CD4-positive, alpha-beta T cell (primary cell): ENCODE measurements at places on chromosomes 4 and X. TPM values are rescaled to one million over a fixed set of nuclear protein-coding genes. Genes with fewer than 3 reads are reported as not detected.

GRCh38 chr4:181971973-181972372 is 271.2 kb upstream of the TENM3 start:
- no peak overlapping the region for H3K4me3 ChIP-seq
- H3K36me3 ChIP-seq: no peaks in the 10 kb centered on the region
- no peak overlapping the region for H3K27ac ChIP-seq
- H3K27me3 ChIP-seq: no peaks in the 10 kb centered on the region

DNA sequence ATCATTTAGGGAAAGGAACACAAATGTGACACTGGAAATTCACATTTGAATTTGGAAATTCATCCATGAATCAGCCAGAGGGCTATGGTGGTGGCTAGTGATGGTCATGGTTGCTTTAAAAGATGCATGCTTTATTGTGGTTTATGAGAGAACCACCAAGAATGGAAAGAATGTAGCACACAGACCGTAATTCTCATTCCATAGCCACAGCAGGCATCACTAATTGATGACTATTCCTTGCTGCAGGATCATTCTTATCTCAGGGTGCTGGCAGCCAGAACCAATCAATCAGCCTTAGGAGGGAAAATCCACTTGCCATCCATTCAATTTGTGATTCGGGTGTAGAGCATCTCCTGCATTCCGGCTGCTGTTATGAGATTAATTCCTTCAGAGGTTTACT is 115.6 kb downstream of the DHRSX start:
- no peaks in the 10 kb centered on the region for H3K36me3 ChIP-seq
- H3K4me1 ChIP-seq: no peaks in the 10 kb centered on the region
- H3K4me3 ChIP-seq: no peak overlapping the region
- H3K27me3 ChIP-seq: no peaks in the 10 kb centered on the region
- H3K27ac ChIP-seq: no peak overlapping the region

DNA sequence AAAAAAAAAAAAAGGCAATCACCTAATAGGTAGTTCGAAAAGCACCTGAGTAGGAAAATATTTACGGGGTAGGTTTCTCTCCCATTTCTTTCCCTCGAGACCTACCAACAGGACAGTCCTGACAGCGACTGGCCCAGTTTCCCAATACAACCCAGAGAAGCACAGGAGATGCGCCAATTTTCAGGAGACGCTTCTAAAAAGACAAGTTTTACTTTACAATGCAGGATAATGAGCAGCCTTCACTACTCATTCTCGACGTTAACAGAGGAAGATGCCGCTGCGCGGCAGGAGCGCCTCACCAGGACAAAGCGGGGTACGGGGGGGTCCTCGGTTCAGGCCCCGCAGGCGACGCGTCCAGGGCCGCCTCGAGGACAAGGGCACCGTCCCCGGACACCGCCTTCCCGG is 708 bp downstream of the BCLAF3 start:
- peaks cover 9% of the 10 kb centered on the region for H3K4me1 ChIP-seq
- H3K36me3 ChIP-seq: no peaks in the 10 kb centered on the region
- no peaks in the 10 kb centered on the region for H3K27me3 ChIP-seq
- H3K4me3 ChIP-seq: peak overlapping the region; percentile 57

- peaks cover 14% of the 10 kb centered on the region for H3K4me1 ChIP-seq
- no peaks in the 10 kb centered on the region for H3K27me3 ChIP-seq
- no peak overlapping the region for H3K4me3 ChIP-seq
- H3K36me3 ChIP-seq: no peaks in the 10 kb centered on the region
- no peak overlapping the region for H3K27ac ChIP-seq
- DNase-seq: no peak
These were observed 30.9 kb downstream of the REELD1 start for GRCh38 chr4:146245246-146245645.

DNA sequence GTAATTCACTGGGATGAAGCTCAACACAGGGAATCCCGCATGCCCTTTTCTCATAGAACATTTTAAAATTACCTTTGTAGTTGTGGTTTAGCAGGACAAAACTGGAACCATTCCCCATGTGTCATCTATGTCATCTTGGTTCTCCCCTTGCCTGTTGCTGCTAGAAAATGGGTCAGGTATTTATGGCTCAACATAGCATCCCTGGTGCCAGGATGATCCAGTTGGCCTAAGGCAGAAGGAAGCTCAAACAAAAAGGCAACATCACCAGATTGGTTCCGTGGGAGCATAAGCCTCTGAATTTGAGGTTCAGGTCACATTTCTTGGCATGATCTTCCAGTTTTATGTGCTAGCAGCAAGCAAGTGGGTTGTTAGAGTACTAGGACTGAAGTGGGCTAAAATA is 552.6 kb upstream of the BOD1L1 start:
- H3K4me1 ChIP-seq: peaks cover 10% of the 10 kb centered on the region
- no peaks in the 10 kb centered on the region for H3K27me3 ChIP-seq
- no peaks in the 10 kb centered on the region for H3K36me3 ChIP-seq
- DNase-seq: no peak

Gene SPANXA2
- not detected for total RNA-seq

GRCh38 chr4:18109676-18110075 is 88.1 kb upstream of the LCORL start:
- no peak for DNase-seq
- H3K27ac ChIP-seq: no peak overlapping the region
- no peak overlapping the region for H3K4me3 ChIP-seq
- H3K27me3 ChIP-seq: peaks cover 10% of the 10 kb centered on the region
- no peaks in the 10 kb centered on the region for H3K36me3 ChIP-seq
- H3K4me1 ChIP-seq: no peaks in the 10 kb centered on the region

- no peak for DNase-seq
- H3K27me3 ChIP-seq: no peaks in the 10 kb centered on the region
- no peak overlapping the region for H3K27ac ChIP-seq
- no peaks in the 10 kb centered on the region for H3K36me3 ChIP-seq
- no peak overlapping the region for H3K4me3 ChIP-seq
These were observed 62.5 kb downstream of the DCAF8L1 start for GRCh38 chrX:27918799-27919198.

- H3K4me3 ChIP-seq: no peak overlapping the region
- DNase-seq: no peak
- no peaks in the 10 kb centered on the region for H3K27me3 ChIP-seq
- no peaks in the 10 kb centered on the region for H3K4me1 ChIP-seq
- no peak overlapping the region for H3K27ac ChIP-seq
These were observed 65.5 kb downstream of the EVC start for GRCh38 chr4:5776510-5776909.

- DNase-seq: no peak
- H3K4me1 ChIP-seq: no peaks in the 10 kb centered on the region
- H3K27ac ChIP-seq: no peak overlapping the region
- H3K4me3 ChIP-seq: no peak overlapping the region
These were observed 25.9 kb downstream of the UNC5C start for GRCh38 chr4:95522682-95523530.

DNA sequence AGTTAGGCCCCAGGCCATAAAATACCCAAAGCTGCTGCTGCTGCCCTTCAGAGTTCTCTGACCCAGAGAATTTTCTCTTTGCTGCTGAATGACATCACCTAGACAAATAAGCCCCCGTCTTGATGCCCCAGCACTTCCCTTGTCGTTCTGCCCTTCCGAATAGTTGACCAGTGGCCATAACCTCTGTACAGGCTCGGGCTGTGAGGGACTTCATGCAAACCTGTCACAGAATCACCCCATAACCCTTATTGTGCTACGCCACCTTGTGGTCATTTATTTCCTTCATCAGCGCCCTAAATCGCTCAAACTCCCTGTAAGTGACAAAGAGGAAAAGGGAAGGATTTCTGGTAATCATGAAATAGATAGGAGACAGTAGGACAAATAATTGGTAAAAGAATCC is 18.8 kb downstream of the SPACA5 start:
- H3K4me1 ChIP-seq: peaks cover 12% of the 10 kb centered on the region
- no peak for DNase-seq
- H3K27ac ChIP-seq: no peak overlapping the region
- H3K4me3 ChIP-seq: no peak overlapping the region
- no peaks in the 10 kb centered on the region for H3K27me3 ChIP-seq
- H3K36me3 ChIP-seq: no peaks in the 10 kb centered on the region

DNA sequence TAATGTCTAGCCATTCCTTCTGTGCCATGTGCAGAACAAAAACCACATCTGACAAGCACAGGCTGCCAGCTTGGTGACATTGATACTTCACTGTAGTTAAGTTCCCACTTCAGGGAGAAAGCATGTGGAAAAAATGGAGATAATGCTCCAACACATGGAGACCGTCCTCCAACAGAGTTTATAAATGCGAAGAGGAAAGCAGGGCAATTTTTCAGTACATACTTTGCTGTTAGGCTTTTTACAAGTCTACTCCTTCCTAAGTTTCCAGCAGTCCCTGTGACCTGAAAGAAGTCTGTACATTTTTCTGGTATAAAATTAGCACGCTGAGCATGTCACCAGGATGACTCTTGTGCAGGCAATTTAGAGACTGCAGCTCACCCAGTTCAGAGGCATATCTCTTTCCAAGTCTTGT is 766.9 kb upstream of the IGFBP7 start:
- no peak overlapping the region for H3K27ac ChIP-seq
- H3K4me3 ChIP-seq: no peak overlapping the region
- H3K4me1 ChIP-seq: no peaks in the 10 kb centered on the region
- no peaks in the 10 kb centered on the region for H3K36me3 ChIP-seq
- H3K27me3 ChIP-seq: no peaks in the 10 kb centered on the region

DNA sequence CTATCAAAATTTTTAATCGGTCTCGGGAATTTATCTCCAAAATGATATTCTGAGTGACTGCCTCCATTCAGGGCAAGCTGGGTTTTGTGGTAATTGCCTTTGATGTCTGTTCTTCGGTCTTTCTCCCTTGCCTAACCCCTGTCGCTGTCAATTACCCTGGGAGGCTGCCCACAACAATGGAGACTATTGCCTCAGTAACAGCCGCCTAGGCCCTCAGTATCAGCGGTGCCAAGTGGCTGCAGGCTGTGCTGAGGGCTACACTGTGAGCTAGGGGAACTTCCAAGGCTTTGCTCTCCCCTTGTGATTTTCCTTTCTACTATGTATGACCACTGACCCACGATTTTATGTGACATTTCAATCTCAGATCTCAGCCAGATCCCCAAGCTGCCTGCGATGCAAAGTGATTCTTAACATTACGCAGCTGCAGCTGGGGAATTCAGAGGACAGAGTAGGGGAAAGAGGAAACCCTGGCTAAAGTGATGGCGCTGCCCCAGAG is 36.3 kb upstream of the REST start:
- no peak for DNase-seq
- H3K4me1 ChIP-seq: peaks cover 2% of the 10 kb centered on the region
- no peak overlapping the region for H3K27ac ChIP-seq
- no peaks in the 10 kb centered on the region for H3K27me3 ChIP-seq
- H3K4me3 ChIP-seq: no peak overlapping the region

Gene GC
- total RNA-seq: not detected

Gene SYP
- 0.17 TPM for total RNA-seq

GRCh38 chrX:132219343-132219768 is at the start of gene RAP2C:
Gene RAP2C (minus strand): TSS chrX:132219447. CDS start chrX:132217268, 2,179 bp downstream.
- peak within 1 kb of the TSS; percentile 85 for H3K4me3 ChIP-seq
- H3K36me3 ChIP-seq: peaks cover under 1% of the 10 kb centered on the region
- H3K4me1 ChIP-seq: peaks cover 8% of the 10 kb centered on the region
- H3K27ac ChIP-seq: peak within 1 kb of the TSS; percentile 89
- no peak for DNase-seq
- no peaks in the 10 kb centered on the region for H3K27me3 ChIP-seq
